Islet precursor cell (in vitro differentiated cells): ENCODE measurements at places on chromosomes 16 and 17.

GRCh38 chr17:65790241-65790640 lies 228.8 kb upstream of the AXIN2 start:
- DNase-seq, result no peak

- no peak for DNase-seq
Measured at GRCh38 chr16:84975522-84975921, 35.8 kb downstream of the ZDHHC7 start.

DNA sequence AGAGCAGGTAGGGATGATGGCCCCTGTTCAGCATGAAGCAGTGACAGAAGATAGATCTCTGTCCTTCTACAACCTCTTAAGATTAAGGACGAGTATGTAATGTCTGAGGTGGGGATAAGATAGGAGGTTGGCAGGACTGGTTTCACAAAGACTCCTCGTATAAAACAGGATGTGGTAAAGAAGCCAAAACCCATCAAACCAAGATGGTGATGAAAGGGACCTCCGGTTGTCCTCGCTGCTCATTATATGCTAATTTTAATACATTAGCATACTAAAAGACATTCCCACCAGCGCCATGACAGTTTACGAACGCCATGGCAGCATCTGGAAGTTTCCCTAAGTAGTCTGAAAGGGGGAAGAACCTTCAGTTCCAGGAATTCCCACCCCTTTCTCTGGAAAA lies 27.3 kb downstream of the MIS12 start:
- no peak for DNase-seq

DNA sequence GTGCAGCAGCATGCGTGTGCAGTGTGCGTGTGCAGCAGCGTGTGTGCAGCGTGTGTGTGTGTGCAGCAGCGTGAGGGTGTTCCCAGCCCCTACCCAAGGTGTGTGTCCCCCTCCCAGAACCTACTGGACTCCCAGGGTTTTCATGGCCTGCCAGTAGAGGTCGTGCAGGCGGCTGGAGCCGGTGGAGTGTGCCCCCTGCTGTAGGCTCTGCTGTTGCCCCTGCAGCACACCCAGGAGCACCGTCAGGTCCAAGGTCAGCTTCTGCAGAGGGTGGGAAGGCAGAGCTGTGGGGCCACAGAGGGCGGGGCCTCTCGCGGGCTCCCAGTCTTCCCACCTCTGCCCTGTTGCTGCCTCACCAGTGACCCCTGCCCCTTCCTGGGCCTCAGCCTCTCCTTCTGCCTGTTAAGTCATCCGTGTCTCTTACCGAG lies 14.9 kb downstream of the MYBBP1A start:
- peak; percentile 85 for DNase-seq

- no peak for DNase-seq
Measured at GRCh38 chr17:44297975-44298374, 10.4 kb upstream of the RUNDC3A start.

DNA sequence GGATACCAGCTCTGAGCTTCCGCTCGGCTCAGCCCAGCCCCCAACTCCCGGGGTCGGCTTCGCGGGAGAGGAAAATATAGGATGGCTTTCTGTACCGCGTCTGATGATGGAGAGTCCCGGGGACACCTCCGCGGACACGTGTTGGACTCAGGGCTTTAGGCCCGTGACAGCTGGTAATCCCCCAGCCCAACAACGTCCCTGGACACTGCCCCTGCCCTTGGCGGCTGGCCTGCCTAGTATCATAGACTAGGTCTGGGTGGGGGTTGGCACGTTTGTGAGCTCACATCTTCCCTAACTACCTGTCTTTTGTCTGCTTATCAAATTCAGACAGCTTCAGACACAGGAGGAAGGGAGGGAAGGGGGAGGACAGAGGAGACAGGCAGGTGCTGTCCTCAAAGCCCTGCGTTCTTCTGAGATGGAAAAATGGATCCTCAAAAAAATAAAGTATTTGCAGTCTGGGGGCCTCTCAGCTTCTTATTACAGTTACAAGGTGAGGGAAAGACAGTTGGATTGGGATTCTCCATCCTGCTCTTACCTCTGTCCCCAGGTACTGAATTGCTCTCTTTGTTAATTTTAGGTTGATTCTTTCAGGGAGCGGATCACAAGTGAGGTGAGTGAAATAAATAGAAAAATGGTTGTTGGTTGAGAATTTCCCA lies 698 bp downstream of the PSME3 start:
- DNase-seq, result no peak

DNA sequence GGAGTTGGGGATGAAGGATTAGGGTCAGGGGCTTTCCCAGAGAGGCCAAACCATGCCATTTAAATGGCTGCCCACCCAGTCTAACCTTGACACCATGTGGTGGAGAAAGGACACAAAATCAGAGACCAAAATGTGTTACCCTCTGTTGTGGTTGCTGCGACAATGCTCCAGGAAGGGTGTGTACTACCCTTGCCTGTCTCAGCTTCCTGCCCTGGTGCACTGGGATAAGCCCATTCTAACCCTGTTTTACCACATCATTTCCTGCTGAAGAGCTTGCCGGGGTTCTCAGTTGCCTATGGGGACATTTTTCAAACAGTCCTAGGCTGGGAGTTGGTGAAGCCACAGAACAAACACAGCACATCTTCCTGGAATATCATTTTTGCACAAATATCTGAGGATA lies 4.9 kb downstream of the OR4D1 start:
- DNase-seq, result no peak

DNA sequence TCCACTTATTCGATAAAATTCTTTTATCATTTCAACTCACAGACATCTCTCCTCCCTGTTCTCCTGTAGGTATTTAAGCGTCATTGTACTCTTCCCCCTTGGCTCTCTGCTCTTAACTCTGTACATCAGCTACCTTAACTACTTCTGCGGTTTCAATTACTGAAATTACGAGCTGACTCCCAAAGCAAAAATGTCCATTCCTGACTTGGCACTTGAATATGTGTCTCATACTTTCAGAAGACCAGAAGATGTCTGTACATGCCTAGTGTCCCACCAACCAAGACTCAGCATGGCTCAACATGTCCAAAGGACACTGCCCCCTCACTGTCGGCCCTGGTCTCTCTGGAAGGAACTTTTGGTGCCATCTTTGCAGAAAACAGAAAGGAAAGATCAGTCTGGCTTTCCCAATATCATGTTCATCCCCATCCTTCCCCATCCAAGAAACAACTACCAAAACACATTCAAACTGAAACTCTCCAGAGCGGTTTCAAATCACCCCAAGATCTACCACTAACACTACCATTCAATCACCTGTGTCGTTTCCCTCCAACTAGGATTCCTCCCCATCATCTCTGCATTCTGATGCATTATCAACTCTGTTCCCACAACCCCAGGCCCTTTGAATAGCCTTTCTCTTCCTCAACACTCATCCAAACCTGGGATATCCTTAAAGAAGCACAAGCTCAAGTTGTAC lies 74.9 kb downstream of the ZFHX3 start:
- no peak for DNase-seq

GRCh38 chr16:12061336-12062055 lies 85.0 kb downstream of the SNX29 start:
- DNase-seq, result peak; percentile 88

DNA sequence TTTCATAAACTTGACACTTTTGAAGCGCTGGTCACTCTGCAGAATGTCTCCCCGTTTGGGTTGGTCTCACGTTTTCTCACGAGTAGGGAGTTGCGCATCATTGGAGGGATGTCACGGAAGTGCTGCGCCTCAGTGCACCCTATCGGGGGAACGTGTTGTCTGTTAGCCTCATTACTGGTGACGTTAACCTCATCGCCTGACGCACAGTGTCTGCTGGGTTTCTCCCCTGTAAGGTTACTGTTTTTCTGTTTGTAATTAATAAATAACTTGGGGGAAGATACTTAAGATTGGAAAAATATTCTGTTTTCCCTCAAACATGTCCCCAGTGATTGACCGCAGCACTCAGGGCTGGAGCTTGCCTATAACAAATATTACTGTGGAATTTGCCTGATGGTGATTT lies 26.7 kb downstream of the VAC14 start:
- no peak for DNase-seq

DNA sequence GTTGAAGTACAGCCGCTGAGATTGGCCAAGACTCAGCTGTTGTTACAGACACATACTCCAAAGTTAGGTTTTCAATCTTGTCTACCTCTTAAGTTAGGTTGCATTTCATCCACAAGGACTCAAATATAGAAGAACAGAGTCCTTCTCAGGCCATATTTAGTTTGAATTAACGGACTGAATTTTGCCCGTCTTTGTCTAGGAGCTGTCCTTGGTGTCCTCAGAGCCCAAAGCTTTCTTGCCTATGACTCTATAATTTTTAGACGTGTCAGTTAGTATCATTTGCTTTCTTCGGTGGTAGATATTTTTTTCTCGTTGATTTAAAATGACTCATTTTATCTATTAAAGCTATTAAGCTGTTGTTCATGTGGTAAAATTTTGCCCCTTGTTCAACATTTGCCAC lies 403.2 kb downstream of the HS3ST3B1 start:
- no peak for DNase-seq

DNA sequence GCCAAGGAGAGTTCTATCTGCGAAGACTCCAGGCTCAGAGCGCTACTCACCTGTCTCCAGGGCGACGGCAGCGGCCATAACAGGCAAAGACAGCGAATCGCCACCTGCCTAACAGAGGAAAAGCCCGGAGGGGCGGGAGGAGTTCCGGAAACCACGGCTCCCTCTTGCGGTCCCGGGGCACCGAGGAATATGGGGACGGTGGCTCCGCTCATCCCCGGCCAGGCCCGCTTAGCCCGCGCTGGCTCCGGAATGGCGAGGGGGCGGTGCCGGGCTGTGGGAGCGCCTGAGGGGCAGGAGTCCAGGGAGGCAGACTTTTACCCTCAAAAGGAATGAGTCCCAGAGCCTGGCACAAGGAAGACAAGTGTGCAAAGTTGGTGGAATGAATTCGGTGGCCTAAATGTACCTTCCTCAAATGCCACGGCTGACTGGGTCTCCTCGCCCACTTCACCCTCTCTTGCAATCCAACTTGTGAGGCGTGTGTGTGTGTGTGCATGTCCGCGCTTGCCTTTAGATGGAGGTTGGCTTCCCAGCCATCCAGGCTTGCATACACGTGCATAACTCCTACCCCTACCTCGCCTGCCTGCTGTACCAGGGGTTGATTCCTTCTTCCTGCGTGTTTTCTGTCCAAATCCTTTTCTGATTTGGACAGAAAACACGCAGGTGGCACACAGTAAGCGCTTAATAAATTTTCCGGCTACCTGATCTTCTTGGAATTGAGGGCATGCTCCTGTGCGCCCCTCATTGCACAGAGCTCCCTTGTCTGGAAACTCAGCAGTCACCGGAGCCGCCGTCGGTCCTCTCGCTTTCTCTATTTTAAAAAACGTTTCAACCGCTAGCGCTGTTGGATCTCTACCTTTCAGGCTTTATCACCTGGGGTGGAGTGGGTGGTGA lies 3.5 kb downstream of the C17orf100 start:
- DNase-seq, result peak; percentile 82

GRCh38 chr16:1877804-1878203 lies 5.8 kb upstream of the MEIOB start:
- no peak for DNase-seq

DNA sequence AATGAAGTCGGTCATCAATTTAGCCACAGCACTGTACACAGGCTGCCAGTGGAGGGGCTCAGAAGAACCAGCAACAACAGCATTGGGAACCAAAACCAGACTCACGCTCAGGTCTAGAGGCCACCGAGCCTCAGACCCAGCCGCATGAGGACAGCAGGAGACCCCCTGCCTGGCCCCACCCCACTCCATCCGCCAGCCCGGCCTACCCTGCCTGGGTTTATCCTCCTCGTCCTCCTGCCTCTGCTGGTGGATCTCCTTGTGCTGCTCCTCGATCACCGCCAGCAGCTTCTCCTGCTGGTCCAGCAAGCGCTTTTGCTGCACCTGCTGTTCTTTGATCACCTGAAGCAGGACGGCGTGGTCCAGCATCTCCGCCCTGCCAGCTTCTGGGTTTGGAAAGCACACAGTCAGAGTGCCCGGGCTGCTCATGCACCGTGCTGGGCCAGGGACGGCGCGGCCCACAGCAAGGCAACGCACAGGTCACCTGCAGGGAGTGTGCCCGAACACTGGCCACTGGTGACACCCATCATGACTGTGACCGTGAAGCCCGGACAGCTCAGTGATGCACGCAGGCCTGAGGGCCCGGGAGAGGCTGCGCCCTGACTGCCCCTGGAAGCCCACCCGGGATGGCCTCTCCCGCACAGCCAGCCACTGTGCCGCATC lies 7.7 kb downstream of the NDUFAF8 start:
- DNase-seq, result no peak

DNA sequence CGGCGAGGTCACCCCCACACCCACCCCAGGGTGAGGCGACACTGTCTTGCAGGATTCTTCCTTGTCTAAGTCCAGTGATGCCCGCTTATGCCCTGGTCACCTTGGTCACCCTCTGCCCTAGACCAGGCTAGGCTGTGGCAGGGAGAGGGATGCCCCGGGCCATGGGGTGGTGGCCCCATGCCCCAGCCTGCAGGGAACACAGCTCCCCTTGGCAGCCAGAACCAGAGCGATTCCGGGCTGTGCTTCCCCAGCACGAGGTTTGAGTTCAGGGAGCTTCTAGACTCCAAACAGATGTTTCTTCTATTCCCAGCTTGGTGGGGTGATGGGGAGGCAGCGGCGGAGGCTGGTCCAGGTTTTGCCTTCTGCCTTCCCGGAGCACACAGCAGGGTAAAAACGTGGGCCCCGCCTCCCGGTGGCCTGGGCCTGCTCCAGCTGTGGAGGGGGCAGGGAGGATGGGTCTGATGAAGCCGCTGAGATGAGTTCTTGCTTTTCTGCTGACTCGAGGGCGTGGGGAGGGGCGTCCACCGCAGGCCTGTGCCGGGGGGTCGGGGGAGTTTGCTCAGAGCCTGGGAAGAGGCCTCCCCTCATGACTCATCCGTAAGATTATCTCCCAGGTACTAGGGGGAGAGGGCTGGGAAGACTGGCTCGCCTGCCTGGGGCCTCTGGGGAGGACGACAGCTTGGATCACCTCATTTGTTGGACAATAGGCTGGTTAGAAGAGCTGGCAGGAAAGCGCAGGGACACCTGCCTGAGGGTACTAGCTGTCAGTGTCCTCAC lies 15.4 kb downstream of the SMTNL2 start:
- DNase-seq, result peak; percentile 100

- DNase-seq, result no peak
Measured at GRCh38 chr16:11087691-11088073, 143.3 kb downstream of the CLEC16A start.

DNA sequence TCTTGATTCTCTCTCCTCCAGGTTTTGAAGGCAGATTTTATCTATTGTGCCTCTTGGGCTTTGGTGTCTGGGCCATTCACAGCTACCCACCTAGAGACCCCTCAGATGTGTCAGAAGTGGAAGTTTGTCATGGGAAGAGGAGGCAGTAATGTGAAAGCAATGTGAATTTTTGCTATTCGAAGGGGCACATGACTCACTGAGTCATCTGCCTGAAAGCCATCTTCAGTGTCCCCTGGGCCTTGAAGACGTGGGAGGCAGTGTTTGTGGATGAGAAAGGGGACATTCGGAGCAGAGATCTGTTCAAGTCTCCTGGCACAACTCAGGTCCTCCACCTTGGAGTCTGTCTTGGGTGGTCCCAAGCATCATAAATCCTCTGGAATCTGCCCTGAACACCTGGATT lies 530.2 kb downstream of the NPIPA7 start:
- no peak for DNase-seq

GRCh38 chr17:39173080-39173479 lies 7.1 kb upstream of the ARL5C start:
- DNase-seq, result no peak
